Endothelial cell of coronary artery (primary cell): ENCODE measurements at places on chromosomes 13 and 19. TPM values are rescaled to one million over a fixed set of nuclear protein-coding genes. Genes with fewer than 3 reads are reported as not detected.

The UPK1A gene
- total RNA-seq: not detected in 2 replicates

The ZNF541 gene
- under 0.01 and 0.27 TPM in 2 replicates for total RNA-seq

The PSG11 gene
- total RNA-seq: not detected in 2 replicates

The PLIN5 gene
- under 0.01 and 0.09 TPM in 2 replicates for total RNA-seq

The PNMA8A gene
- total RNA-seq: 2.4 and 4.4 TPM in 2 replicates

The TMPRSS9 gene
- total RNA-seq: not detected in 2 replicates

The LCP1 gene
- total RNA-seq: under 0.01 and 0.09 TPM in 2 replicates

The OR7A5 gene
- total RNA-seq: not detected in 2 replicates

The FCER2 gene
- not detected in 2 replicates for total RNA-seq

The KLK15 gene
- 0.09 TPM in 1 of 2 replicates, not detected in the other for total RNA-seq

The LILRB3 gene
- not detected in 2 replicates for total RNA-seq

The ZNF221 gene
- 4.4 and 7.7 TPM in 2 replicates for total RNA-seq

The PRR20A gene
- total RNA-seq: not detected in 2 replicates

The ADGRE3 gene
- total RNA-seq: not detected in 2 replicates

The MBD3L3 gene
- not detected in 2 replicates for total RNA-seq

The HDGFL2 gene
- 67.5 and 70.9 TPM in 2 replicates for total RNA-seq

The SHISA7 gene
- total RNA-seq: not detected in 2 replicates

The CCNA1 gene
- 39.2 and 75.7 TPM in 2 replicates for total RNA-seq

The CACNA1A gene
- total RNA-seq: 0.09 and 0.18 TPM in 2 replicates

The SIGLEC12 gene
- not detected in 2 replicates for total RNA-seq

The CLIP3 gene
- total RNA-seq: 4.7 and 5.9 TPM in 2 replicates

The KCNC3 gene
- 0.09 and 0.19 TPM in 2 replicates for total RNA-seq

The IQCN gene
- total RNA-seq: under 0.01 and 0.09 TPM in 2 replicates

The ZNF575 gene
- 0.09 TPM in 1 of 2 replicates, not detected in the other for total RNA-seq

The KLK12 gene
- not detected in 2 replicates for total RNA-seq

The ZNF534 gene
- total RNA-seq: not detected in 2 replicates

The ELAVL3 gene
- total RNA-seq: not detected in 2 replicates

The CD70 gene
- not detected in 2 replicates for total RNA-seq

The ANGPTL4 gene
- total RNA-seq: 21.4 and 262 TPM in 2 replicates
